ENCODE measurements at places on chromosomes 7 and 10.

DNA sequence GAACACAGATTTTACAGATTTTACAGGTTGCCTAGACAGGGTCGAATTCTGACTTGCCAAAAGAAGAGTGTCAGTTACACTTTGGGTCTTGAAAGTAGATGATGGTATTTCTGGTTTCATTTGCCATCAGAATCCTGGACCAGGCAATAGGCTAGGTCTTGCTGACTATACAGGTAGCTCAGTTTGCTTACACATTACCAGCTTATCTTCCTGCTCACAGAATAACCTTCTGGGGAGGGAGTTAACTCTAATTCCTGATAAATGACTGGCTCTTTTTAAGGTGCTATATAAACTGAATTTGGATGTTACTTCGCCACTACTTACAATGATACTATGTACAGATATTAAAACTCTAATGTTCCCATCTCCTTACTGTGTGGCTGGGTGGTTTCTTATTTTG, 39.8 kb downstream of the GBF1 start:
- no peak for DNase-seq
- peaks cover 44% of the 10 kb centered on the region for H3K36me3 ChIP-seq

- no peaks in the 10 kb centered on the region for H3K27me3 ChIP-seq
- peaks cover 62% of the 10 kb centered on the region for H3K36me3 ChIP-seq
- no peak overlapping the region for H3K27ac ChIP-seq
- peaks cover 6% of the 10 kb centered on the region for H3K4me1 ChIP-seq
- DNase-seq: no peak
Measured at GRCh38 chr10:15802375-15802949, 57.8 kb downstream of the MINDY3 start.

- H3K36me3 ChIP-seq: no peaks in the 10 kb centered on the region
- DNase-seq: no peak
- no peak overlapping the region for H3K27ac ChIP-seq
- H3K27me3 ChIP-seq: peaks cover 19% of the 10 kb centered on the region
- no peak overlapping the region for H3K4me3 ChIP-seq
Measured at GRCh38 chr7:111827863-111828504, 265.7 kb upstream of the IMMP2L start.

- peak overlapping the region; percentile 79 for H3K27ac ChIP-seq
- peaks cover 20% of the 10 kb centered on the region for H3K4me1 ChIP-seq
- DNase-seq: no peak
- no peaks in the 10 kb centered on the region for H3K36me3 ChIP-seq
- peak overlapping the region; percentile 97 for H3K4me3 ChIP-seq
Measured at GRCh38 chr10:60777696-60778213, 523 bp upstream of the CDK1 start.

- H3K4me3 ChIP-seq: no peak overlapping the region
- H3K27ac ChIP-seq: no peak overlapping the region
- H3K27me3 ChIP-seq: no peaks in the 10 kb centered on the region
Measured at GRCh38 chr10:96960872-96961271, 128.8 kb downstream of the LCOR start.

GRCh38 chr7:90938371-90938770, 325.9 kb upstream of the FZD1 start:
- no peaks in the 10 kb centered on the region for H3K36me3 ChIP-seq
- H3K4me1 ChIP-seq: no peaks in the 10 kb centered on the region
- H3K27me3 ChIP-seq: no peaks in the 10 kb centered on the region
- H3K4me3 ChIP-seq: no peak overlapping the region
- DNase-seq: no peak

- no peaks in the 10 kb centered on the region for H3K36me3 ChIP-seq
- H3K4me1 ChIP-seq: peaks cover 17% of the 10 kb centered on the region
- H3K27me3 ChIP-seq: no peaks in the 10 kb centered on the region
- H3K4me3 ChIP-seq: no peak overlapping the region
Measured at GRCh38 chr10:80599424-80599847, 61.7 kb downstream of the SH2D4B start.

DNA sequence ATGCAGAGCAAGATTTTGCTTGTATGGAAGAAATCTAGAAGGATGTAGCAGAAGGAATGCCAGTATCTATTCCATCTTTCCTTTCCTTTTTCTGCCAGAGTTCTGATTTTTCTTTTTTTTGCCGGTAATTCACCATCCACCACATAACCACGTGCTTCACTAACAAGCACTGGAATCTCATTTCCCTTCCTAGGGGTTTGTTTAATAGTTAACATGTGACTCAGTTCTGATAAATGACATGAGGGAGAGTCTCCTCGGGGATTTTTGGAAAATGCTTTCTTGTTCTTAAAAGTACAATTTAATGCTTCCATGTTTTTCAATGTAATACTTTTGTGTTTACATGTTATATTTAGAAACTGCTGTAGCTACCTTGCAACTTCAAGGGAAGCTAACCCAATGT, 590.2 kb downstream of the SH2D4B start:
- no peak overlapping the region for H3K4me3 ChIP-seq
- DNase-seq: no peak
- no peaks in the 10 kb centered on the region for H3K4me1 ChIP-seq
- H3K27ac ChIP-seq: no peak overlapping the region
- H3K27me3 ChIP-seq: peaks cover 12% of the 10 kb centered on the region
- H3K36me3 ChIP-seq: no peaks in the 10 kb centered on the region

- peak within 1 kb of the TSS; percentile 95 for H3K27ac ChIP-seq
- DNase-seq: peak; percentile 25
- H3K36me3 ChIP-seq: no peaks in the 10 kb centered on the region
- no peaks in the 10 kb centered on the region for H3K27me3 ChIP-seq
Measured at GRCh38 chr7:141702047-141702567, at the start of gene DENND11. TSS of gene DENND11 (minus strand) at chr7:141702166. CDS start at chr7:141702153, 13 bp downstream.

GRCh38 chr7:34096198-34096651, 190.9 kb downstream of the BMPER start:
- DNase-seq: no peak
- peaks cover 1% of the 10 kb centered on the region for H3K27me3 ChIP-seq
- no peaks in the 10 kb centered on the region for H3K36me3 ChIP-seq

Measured in naive thymus-derived CD8-positive, alpha-beta T cell (primary cell).